CD8-positive, alpha-beta T cell (primary cell): ENCODE measurements at places on chromosomes 1 and 21.
A peak's percentile ranks its signal among the peaks of the same experiment; 100 is the strongest.

- DNase-seq, result no peak
These were observed 62.8 kb upstream of the PDE9A start for GRCh38 chr21:42590431-42591131.

DNA sequence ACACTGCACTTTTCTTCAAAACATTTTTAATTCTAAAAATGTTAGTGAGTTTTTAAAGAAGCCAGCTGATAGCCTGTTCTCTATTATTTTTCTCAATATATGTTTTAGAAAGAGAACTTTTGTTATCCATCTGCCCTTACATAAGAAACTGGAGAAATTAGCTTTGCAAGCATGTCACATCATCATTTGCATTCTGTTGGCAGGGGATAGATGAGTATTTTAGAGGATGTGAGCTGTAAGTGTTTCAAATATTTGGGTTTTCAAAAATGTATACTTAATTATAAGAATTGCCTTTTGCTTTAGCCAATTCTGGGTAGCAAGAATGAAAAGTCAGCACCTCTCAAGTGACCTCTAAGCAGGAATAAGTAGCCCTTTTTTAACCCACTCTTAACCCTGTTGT, 7.4 kb downstream of the NFIA start:
- DNase-seq, result no peak

DNA sequence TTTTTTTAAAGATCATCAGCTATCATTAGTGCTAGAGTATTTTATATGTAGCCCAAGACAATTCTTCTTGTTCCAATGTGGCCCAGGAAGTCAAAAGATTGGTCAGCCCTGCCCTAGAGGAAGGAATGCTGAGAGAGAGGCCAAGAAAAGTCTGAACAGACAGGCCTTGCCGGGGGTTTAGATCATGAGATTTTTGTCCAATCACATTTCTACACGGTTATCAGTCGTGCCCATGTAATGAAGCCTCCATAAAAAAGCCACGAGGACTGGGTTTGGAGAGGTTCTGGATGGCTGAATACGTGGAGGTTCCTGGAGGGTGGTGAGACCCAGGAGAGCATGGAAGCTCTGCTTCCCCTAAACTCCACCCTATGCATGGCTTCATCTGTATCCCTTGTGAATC, 24.3 kb upstream of the ENO1 start:
- DNase-seq, result no peak

DNA sequence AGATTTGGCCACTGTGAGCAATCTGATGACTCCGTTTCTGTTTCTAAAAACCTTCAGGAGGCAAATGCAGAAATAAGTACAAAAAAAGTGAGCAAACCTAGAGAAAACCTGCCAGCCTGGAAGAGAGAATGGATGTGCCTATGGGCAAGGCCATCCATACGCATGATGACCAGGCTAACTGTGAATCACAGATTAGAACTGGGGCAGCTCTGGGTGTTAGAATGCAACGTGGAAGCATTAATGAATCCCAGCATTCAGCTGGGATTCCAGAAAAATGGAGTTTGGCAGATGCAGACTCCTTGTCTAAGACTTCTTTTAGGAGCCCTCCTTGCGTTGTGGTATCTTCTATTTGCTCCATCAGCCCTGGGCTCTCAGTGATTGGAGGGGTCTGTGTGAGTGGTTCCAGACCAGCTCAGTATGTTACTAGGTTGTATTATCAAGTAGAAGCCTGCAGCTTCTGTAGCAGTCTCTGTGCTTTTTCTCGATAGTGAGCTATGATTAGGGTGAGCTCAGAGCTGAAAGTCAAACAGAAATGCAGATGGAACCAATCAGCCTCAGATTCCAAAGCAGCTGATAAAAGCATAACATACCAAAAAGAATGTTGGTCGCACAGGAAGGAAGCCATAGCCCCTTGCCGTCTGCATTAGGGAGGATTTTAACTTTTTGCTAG, 154.0 kb downstream of the PSMG1 start:
- no peak for DNase-seq

- DNase-seq, result no peak
These were observed 51.1 kb downstream of the CSMD2 start for GRCh38 chr1:34113887-34114286.

DNA sequence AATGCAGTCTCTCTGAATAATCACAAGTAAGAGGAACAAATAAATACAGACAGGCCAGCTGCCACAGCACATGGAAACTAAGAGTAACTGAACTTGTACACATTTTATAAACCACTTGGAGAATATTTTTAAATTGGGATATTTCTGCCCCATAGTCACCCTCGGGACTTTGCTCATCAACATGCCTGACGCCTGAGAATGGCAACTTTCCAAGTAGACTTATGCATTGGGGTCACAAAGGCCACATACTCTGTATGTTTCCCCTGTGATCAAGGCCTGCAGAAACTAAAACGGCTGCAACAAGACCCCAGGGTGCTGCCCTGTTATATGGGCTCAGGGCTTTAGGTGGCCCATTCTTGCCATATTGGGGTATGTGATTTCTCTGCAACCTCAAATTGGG, 38.3 kb upstream of the GJA5 start:
- no peak for DNase-seq

DNA sequence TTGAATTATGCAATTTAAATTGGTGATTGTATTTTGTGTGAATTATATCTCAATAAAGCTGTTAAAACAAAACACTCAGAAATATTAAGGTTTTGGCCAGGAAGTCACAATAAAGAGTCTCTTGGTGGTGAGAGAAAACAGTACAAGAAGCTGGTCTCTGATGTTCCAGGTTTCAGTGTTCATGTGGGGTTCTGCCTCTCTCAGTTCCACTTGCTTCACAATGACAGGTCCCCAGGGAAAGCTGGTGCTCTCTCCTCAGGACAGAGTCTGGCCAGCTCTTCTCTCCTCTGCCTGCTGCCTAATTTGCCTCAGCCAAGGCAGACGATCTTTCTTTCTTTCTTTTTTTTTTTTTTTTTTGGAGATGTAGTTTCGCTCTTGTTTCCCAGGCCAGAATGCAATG, 342.9 kb upstream of the PLXNA2 start:
- DNase-seq, result no peak

DNA sequence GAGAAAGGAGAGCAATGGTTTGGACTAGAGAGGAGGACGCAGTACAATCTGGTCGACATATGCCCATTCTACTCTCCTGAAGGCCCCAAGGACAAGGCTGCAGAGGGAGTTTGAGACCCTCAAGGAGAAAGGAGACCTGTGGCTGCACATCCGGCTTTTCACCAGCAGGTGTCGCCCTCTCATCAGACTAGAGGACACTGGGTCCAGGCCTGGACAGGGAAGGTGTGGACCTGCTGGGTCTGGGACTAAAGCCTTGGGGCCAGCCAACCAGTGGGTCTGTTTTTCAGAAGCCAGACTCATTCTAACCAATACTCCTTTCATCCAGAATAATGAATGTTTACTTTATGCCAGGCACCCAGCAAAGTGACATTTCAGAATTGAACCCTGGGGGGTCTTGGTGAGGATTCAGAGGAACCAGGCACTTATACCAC, 5.0 kb downstream of the SRARP start:
- DNase-seq, result peak; percentile 81

GRCh38 chr1:180505732-180506335, 3.5 kb upstream of the ACBD6 start:
- no peak for DNase-seq

DNA sequence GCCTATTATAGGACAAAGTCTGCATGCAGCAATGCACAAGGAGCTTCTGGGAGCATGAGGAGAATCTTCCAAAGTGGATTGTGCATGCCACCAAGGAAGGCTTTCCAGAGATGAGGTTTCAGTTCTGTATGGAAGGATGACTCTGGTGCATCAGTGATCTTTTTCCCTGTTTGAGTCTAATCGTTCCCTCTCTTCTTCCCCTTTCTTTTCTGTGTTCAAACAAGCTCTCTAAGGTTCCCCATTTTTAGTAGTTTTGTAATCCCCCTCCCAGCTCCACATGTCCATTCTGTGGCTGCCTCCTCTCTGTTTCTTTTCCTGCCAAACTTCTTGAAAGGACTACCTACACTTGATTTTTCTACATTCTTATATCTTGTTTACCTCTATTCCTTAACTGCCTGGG, 43.3 kb upstream of the USP25 start:
- DNase-seq, result no peak

- no peak for DNase-seq
These were observed 1.9 kb downstream of the EPHX1 start for GRCh38 chr1:225811622-225812487.

DNA sequence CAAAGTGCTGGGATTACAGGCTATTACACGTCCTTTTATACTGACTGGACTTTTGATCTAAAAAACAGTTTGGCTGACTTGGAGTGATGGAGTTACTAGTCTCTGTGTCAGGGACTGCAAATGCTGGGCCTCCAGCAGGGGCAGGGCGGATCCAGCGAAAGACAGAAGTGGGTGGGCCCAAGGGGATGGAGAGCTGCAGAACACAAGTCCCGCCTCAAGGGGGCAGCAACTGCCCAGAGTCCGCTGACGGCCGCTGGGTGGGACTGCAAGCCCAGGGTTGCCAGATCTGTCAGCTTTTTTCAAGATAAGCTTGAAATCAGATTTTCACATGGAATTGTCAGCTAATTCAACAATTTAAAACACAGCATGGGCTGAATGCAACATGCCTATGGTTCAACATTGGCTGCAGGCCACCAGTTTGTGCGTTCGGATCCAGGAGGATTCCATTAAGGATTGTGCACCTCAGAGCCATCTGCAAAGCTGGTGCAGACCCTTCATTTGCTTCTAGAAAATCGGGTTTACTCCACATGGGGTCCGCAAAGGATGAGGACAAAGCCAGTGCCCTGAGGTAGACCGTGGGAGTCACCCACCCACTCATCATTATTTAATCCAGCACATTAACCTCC, 10.7 kb downstream of the STMN1 start:
- peak; percentile 93 for DNase-seq

DNA sequence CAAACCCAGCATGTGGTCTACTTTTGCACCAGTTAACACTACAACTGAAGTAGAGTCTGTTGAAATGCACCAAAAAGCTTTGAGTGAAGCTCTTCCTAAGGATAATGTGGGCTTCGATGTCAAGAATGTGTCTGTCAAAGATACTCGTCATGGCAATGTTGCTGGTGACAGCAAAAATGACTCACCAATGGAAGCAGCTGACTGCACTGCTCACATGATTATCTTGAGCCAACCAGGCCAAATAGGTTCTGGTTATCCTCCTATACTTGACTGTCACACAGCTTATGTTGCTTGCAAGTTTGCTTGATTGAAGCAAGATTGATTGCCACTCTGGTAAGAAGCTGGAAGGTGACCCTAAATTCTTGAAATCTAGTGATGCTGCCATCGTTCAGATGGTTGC, 85.2 kb downstream of the DENND1B start:
- DNase-seq, result no peak

GRCh38 chr1:20184481-20184900, 1.4 kb upstream of the UBXN10 start:
- peak; percentile 20 for DNase-seq

DNA sequence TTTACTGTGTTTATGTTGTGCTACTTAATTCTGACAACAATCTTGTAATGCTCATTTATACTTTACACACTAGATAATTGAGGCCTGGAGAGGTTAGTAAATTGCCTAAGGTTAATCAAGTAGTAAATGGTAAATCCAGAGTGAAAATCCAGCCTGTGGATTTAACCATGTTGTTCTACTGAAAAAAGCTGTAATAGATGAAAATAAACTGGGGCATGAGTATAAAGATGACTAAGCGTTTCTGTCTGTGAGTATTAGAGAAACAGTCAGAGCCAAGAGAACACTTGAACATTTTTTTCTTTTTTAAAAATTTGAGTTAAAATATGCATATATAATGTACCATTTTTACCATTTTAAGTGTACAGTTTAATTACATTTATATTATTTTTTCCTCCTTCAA, 47.9 kb upstream of the LEPR start:
- no peak for DNase-seq

GRCh38 chr1:95287825-95288224, 53.8 kb downstream of the RWDD3 start:
- no peak for DNase-seq

GRCh38 chr1:200838676-200839445, 33.9 kb upstream of the GPR25 start:
- DNase-seq, result no peak

GRCh38 chr1:54290506-54291184, 90.7 kb downstream of the MRPL37 start:
- no peak for DNase-seq

GRCh38 chr1:196317535-196318522, 290.4 kb downstream of the KCNT2 start:
- DNase-seq, result no peak

GRCh38 chr21:35394049-35394448, 344.9 kb upstream of the RUNX1 start:
- DNase-seq, result no peak

- peak; percentile 39 for DNase-seq
These were observed 39.8 kb upstream of the LRP8 start for GRCh38 chr1:53367503-53368313.

DNA sequence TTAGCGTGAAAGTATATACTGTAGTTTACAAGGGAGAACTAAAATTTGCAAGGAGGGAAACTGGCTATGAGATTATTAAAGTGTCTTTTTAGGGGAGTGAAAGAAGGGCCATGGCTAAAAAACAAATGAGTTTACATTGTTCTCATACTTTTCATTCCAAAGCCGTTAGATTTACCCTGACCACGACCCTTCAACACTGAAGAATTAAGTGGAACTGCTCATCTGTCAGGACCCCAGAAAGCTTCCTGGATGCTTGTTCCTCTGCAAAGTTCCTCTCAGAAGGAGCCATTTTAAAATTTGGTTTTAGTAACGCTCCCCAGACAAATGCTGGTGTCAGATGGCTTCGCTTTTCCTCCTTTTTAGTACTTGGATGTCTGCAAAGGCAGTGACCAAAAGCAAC, 82.7 kb upstream of the ZBTB18 start:
- DNase-seq, result no peak

- DNase-seq, result no peak
These were observed 98.2 kb downstream of the ZC3H11B start for GRCh38 chr1:219514728-219515127.

GRCh38 chr1:108007070-108007469, 42.1 kb upstream of the VAV3 start:
- DNase-seq, result no peak

GRCh38 chr1:202659974-202660373, 50.3 kb downstream of the SYT2 start:
- no peak for DNase-seq

DNA sequence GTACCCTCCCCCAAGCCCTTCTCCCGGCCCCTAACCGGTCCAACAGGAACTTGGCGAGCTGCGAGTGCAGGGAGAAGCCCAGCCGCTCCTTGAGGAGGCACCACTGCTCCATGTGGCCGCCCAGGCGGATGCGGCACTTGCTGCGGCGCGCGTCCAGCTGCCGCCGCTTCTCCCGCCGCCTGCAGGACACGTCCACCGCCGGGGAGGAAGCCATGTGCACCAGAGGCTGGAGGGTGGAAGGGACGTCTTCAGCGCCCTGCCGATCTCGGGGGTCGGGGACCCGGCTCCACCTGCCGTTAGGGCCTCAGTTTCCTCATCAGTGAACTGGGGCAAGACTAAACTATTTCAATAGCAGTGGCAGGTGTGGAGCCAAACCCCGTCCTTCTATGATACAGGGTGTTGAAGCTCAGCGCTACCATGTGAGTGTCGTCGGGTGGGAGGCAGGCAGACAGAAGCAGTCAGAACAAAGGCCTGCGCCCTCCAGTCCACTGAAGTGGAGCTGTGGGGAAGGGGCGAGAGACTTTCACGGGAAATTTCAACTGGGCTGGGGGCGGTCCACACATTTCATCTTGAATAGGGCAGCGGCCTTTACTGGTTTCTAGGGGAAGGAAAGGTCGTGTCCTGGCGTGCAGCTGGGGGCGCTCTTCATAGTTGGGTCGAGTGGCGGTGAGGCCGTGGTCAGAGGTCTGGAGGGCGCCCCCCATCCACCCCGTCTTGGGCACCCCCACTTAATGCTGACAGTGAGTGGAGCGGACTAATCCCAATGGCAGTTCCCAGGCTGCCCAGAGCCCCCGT, 592 bp downstream of the ZNF692 start:
- no peak for DNase-seq
